ENCODE measurements at places on chromosomes 4 and X.

DNA sequence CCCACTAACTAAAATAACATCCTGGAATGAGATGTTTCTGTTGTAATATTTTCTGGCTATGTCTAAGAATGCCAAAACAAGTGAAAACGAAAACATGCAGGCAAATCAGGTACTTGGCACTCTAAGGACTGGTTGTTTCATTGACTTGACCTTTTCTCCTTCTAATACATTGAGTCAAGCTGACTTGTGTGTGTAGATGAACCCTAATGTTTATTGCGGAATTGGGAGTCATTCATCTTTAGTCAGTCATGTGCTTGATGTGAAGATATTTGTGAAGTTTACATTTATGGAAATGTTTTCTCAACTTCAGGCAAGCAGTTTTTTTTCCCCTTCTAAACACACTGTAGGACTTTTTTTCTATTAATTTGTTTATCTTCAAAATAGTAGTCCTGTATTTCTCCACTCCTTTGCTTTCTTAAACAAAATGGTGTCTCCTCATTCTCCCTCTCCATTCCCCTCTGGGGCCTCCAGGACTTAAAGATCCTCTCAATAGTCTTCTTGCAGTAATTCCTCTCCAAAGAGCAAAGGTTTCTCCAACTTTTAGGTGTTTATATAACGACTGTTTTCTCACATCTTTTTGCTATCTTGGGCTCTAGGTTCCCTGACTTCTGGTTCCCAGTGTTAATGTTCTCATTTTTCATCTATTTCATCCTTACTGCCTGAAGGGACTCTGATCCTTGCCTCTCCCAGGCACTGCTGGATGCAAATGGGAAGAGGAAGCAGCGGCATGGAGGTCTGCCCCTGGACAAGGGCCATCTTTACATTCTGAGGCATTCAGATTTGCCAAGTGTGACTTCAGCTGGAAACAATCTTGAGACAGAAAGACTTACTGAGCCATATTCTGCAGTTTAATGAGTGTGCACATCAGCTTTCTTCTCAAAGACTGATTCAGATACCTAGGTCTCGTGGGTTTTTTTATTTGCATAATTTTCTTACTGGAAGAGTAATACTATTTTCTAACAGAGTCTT lies 166.4 kb downstream of the ARHGAP6 start:
- DNase-seq: no peak

GRCh38 chr4:159455675-159456237 lies 352.9 kb downstream of the RAPGEF2 start:
- DNase-seq: no peak

- no peak for DNase-seq
Measured at GRCh38 chr4:8173492-8174242, 15.1 kb upstream of the ABLIM2 start.

- no peak for DNase-seq
Measured at GRCh38 chr4:105417624-105418023, 56.2 kb downstream of the PPA2 start.

- DNase-seq: no peak
Measured at GRCh38 chr4:94826206-94826605, 68.5 kb downstream of the BMPR1B start.

- DNase-seq: no peak
Measured at GRCh38 chr4:140037353-140038030, 116.5 kb downstream of the MAML3 start.

GRCh38 chr4:125961626-125962025 lies 646.9 kb downstream of the FAT4 start:
- DNase-seq: no peak

GRCh38 chrX:7233580-7234406 lies 85.8 kb upstream of the PUDP start:
- no peak for DNase-seq

DNA sequence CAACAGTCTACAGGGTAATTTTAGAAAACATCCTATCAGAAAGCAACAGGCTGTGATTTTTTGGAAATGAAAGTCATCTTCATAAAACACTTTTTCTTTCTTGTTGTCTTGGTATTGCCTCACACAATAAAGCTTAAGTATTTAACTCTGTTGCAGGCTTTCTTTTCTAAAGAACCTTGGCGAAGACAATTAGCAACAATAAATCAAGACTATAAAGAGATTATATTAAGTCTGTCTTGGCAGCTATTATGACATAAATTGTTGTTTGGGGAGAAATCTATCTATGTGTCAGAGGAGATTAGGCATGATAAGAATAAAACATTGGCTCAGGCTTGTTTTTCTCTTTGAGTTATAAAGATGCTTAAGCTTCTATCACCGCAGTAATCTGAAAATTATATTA lies 1774.8 kb downstream of the ARAP2 start:
- DNase-seq: no peak

DNA sequence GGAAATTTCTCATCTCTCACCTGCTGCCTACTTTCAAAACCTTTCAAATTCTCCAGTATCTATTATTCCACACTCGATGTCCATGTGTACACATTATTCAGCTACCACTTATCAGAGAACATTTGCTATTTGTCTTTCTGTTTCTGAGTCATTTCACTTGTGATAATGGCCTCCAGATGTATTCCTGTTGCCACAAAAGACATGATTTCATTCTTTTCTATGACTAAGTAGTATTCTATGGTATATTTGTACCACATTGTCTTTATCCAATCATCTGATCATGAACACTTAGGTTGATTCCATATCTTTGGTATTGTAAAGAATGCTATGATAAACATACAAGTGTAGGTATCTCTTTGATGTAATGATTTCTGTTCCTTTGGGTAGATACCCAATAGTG lies 310.1 kb upstream of the SPOCK3 start:
- no peak for DNase-seq

DNA sequence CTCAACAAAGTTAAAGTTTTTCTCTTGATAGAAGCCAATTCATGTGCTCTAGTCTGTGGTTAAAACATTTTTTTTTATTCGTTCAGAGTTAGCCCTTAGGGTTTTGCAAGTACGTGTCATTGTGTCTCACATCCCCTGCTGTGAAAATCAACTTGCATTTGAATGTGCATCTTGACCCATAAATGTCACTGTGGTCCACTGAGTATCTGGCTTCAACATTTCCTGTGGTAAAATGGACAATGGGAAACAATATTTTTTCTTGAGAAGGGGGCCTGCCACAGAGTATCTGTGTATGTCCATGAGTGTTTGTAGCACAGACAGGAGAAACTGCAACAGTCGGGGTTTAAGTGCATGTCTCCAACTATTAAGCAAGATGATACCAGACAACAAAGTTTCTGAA lies 554.8 kb upstream of the TENM3 start:
- DNase-seq: no peak

GRCh38 chrX:23699636-23700194 lies 32.4 kb downstream of the PRDX4 start:
- DNase-seq: peak; percentile 59

DNA sequence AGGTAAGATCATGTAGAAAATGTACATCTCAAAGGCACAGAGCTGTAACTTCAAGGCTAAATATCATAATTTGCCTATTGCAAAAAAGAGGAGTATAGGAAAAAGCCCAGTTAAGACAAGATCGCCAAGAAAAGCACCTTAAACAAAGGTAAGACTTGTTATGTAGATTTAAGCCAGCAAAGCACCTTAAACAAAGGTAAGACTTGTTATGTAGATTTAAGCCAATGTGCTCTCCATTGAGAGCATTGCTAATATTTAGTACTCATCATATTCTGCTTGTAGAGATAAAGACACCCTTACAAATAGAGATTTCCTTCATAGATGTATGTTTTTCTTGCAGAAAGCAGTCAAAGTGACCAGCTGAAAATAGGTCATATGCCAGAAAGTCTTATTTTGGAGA lies 115.8 kb downstream of the ADAM29 start:
- DNase-seq: no peak

DNA sequence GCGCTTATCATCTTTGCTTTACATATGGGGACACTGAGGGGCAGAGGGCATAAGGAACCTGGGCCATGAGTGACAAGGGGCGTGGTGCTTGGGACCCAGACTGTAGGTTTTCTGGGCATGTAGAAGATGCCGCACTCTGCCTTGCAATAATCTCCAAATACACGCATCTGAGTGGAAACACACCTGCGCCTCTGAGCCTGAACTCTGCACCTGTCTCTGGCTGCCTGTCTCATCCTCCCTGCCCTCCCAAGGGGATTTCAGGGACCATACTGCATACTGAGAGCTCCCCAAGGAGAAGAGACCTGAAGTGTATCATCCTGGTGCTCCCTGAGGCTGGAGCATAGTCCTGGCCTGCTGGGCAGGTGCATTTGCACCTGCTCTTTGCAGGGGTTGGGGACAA lies 34.7 kb upstream of the ASMTL start:
- DNase-seq: peak; percentile 43

- DNase-seq: no peak
Measured at GRCh38 chr4:55409468-55410171, 13.9 kb downstream of the TMEM165 start.

DNA sequence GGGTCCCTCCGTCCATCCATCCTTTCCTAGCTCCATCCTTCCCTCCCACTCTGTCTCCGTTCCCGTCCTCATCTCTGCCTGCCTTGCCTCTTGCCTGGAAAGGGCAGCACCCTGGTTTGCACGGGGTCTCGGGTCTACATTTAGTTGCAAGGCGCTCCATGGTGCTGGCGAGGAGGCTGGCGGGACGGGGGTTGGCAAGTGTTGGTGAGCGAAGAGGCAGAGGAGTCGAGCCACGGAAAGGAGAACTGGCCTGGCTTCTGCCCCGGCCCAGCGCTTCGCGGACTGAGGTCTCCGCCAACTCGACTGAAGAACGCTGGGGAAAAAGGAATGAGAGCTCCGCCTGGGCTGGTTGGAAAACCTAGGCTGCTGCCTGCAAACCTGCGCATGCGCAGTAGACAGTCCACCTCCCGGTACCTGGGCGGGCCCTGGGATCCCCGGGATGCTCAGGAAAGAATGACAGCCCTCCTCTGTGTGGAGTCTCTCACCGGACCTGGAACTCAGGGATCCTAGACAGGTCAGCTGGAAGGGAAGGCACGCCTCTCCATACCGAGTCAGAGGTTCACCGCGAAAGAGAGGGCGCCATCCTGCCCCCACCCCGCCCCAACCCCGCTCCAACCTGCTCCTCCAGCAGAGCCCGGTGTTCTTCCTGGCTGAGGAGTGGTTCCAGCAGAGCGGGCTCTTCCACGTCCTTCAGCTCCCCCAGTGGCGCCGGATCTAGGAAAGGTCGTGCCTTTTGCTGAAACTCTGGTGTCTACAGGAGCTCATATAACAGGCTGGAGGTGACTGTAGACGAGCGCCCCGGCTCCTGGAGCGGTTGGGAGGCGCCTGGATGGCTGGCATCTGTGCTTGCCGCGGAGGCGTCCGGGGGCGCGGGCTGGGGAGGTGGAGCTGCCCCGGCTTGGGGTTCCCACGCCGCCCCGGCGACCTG lies 6.0 kb downstream of the FRG2 start:
- DNase-seq: peak; percentile 83

DNA sequence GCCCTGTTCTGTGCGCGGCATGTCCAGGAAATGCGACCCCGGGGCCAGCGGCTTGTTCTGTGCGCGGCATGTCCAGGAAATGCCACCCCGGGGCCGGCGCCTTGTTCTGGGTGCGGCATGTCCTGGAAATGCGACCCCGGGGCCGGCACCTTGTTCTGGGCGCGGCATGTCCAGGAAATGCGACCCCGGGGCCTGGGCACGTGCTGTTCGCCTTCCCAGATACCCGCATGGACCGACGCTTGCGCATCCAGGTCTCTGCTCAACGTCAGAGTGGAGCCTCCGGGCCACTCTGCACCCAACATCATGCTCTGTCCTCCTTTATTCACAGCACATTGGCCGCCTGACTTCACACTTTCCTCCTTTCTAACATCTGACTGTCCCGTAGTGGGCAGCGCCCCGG lies 75.8 kb upstream of the PSAPL1 start:
- no peak for DNase-seq

- DNase-seq: no peak
Measured at GRCh38 chr4:185716577-185717376, 95.2 kb downstream of the SORBS2 start.

- DNase-seq: no peak
Measured at GRCh38 chrX:130261296-130261893, 7.3 kb downstream of the ZNF280C start.

DNA sequence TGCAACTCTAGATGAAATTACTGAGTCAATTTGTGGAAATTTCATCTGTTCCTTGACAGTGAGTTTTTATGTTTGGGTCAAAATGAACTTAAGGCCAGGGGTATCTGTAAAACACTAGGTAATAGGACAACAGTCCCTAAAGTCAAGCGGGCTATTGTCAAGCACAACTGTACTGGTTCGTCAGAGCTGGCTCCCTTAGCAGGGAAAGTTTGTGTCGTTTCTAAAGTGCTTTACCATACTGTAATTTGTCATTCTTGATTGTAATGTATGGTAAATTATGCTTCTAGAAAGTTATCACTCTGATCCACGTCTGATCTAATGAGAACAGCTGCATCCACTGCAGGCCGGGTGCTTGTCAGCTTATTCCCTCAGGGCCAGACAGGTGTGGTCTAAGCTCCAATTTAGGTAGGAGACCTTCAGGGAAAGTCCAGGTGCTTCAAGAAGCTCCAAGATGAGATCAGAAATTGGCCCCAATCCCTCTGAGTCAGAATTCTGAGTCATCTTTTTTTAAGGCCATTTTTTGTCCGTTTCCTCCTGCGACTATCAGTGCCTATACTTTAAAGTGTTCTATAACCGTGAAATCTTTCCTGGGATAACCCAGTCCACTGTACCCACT lies 92.2 kb downstream of the PALLD start:
- DNase-seq: no peak
